Right renal pelvis (tissue), 4 donors: ENCODE measurements at places on chromosomes 3 and 15.

DNA sequence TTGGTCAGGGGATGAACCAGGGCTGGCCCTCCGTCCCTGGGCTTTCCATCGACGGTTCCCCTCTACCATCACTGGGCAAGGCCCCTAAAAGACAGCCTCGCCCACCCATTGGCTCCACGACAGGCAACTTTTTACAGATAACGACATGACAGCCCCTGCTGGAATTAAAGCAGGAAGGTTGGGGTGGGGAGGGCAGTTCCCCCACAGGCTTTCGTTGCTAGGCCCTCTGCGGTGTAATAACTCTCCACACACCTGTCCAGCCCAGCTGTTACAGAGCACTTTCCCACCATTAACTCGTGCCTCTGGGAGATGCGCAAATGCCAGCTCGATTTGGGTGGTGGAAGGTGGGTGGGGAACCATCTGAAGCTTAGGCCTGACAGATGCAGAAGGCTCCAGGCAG is 264.2 kb upstream of the TLE3 start:
- no peak for DNase-seq

GRCh38 chr3:144033863-144034262 is 62.2 kb downstream of the DIPK2A start:
- DNase-seq, result no peak

- no peak for DNase-seq
These were observed 30.4 kb upstream of the RBP2 start for GRCh38 chr3:139506766-139507165.

DNA sequence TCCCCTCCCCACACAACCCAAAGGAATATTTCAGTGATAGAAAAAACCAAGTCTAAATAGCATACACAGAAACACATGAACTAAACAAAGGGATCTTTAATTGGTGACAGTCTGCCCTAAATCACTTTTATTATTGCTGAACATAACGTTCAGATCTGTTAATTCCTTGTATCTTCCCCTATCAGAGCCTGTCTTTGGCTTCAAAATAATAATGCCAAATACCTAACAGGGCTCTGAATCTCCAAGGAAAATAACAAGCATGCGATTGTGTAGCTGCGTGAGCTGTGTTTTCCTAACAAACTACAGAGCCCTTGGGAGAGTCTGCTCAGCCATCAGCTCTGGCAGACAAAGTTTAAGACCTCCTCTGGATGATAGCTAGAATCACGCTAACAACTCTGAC is 1010.1 kb downstream of the ROBO1 start:
- no peak for DNase-seq

GRCh38 chr3:99536555-99537314 is 101.7 kb upstream of the COL8A1 start:
- DNase-seq, result no peak

- no peak for DNase-seq
These were observed 196.7 kb upstream of the TPRG1 start for GRCh38 chr3:188974856-188975599.

DNA sequence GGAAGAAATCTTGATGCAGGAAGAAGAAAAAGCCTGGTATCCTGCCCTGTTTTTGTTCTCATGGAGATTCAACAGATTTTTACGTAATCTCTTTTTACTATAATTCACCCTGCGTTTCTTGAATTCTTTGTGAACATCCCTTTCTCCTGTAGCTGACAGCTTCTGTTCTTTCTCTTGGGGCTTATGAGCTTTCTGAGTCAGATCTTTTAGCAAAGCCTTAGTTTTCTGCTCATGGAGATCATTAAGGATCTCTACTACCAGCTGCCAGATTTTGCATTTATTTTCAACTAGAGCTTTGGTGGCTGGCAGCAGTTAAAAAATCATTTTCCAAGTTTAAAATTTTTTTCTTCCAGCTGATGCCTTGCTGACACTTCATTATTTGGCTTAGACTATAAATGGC is 51.6 kb downstream of the MOBP start:
- DNase-seq, result no peak

GRCh38 chr3:41985018-41985417 is 23.1 kb upstream of the ULK4 start:
- no peak for DNase-seq

DNA sequence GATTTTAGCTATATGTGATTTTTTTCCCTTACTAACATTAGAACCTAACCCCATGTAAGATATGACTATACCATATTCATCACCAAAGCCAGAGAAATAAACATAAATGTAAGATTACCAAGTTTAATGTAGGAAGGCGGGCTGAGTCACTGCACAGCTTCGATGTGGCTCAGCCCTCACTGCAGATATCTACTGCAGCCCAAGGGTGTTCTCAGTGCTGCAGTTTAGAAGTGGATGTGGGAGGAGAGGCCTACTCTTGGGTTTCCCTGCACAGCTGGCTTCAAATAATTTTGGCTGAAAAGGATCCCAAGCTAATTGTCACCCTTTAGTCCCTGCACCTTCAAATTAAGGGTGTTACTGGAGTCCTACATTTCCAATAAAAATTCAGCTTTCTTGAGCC is 9.3 kb downstream of the ARPP19 start:
- DNase-seq, result no peak

DNA sequence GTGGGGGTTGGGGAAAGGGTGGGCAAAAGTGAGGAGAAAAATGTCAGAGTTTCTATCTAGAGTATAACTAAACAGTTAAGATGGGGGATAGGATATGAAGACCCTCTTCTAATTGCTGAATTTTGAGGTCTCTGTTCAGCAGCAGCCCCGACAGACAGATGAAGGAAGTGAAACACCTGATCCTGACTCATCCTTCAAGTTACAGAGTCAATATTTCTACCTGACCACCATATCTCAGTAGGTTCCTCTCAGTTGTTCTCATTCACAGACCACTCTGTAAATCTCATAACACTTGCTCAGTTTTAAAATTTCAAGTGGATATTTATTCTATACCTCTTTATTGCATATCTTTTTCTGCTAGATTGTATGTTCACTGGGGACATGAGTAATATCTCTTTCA is 69.5 kb downstream of the CCDC54 start:
- no peak for DNase-seq

- DNase-seq, result no peak
These were observed 32.1 kb upstream of the EBLN2 start for GRCh38 chr3:73029321-73029796.

- DNase-seq, result no peak
These were observed 12.2 kb upstream of the CHSY1 start for GRCh38 chr15:101264011-101264410.

- DNase-seq, result no peak
These were observed 28.9 kb upstream of the KLHL6 start for GRCh38 chr3:183584246-183584913.

- DNase-seq, result no peak
These were observed 14.8 kb upstream of the TOPBP1 start for GRCh38 chr3:133676336-133677118.

GRCh38 chr15:67097930-67098740 is 32.7 kb downstream of the SMAD3 start:
- DNase-seq, result no peak

- DNase-seq, result no peak
These were observed 27.9 kb downstream of the EHD4 start for GRCh38 chr15:41944313-41944940.

DNA sequence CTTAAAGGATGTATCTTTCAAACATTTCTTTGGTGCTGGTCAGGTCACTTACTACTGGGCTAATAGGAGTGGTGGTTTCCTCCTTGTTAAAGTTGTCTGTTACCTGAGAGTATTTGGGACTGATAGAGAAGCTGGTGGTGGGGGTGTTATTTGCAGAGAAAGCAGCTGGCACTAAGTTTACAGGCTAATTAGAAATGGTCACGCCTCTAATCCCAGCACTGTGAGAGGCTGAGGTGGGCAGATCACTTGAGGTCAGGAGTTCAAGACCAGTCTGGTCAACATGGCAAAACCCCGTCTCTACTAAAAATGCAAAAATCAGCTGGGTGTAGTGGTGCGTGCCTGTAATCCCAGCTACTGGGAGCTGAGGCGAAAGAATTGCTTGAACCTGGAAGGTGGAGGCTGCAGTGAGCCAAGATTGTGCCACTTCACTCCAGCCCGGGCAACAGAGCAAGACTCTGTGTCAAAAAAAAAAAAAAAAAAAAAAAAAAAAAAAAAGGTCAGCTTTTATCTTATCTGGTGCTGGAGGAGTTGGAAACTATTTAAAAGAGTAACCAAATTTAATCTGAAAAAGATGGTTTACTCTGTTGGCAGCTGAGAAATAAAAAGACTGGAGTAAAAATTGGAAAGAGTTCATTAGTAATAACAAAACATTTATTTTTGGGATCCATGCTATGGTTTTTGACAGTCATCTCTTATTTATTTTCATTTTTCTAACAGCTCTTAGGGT is 332.6 kb downstream of the PTPRG start:
- DNase-seq, result no peak

GRCh38 chr3:114727373-114727772 is 419.7 kb downstream of the ZBTB20 start:
- DNase-seq, result no peak
